ENCODE measurements at places on chromosomes 3 and 15.
A peak's percentile ranks its signal among the peaks of the same experiment; 100 is the strongest.

GRCh38 chr3:69020424-69020823 is 6.9 kb upstream of the EOGT start:
- DNase-seq, result no peak

- no peak for DNase-seq
These were observed 28.1 kb upstream of the KBTBD12 start for GRCh38 chr3:127886956-127887231.

DNA sequence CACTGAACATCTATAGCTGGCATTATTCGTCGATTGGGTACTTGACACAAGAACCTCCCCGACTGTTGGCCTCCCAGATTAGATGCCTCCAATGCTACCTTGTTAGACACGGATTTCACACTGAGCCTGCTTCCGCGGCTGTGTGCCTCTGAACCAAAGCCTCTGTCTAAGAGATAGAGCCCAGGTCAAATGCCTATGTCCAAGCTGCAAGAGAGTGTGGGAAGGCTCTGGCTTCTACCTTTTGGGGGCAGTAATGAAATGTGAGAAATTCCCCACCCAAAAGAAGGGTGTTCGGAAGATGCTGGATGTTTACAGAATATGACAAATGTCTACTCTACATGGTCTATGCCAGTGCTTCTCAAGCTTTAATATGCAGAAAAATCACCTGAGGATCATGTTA is 2.0 kb upstream of the RPUSD2 start:
- DNase-seq, result no peak

- DNase-seq, result no peak
These were observed 9.2 kb downstream of the CTXND1 start for GRCh38 chr15:80242802-80243201.

DNA sequence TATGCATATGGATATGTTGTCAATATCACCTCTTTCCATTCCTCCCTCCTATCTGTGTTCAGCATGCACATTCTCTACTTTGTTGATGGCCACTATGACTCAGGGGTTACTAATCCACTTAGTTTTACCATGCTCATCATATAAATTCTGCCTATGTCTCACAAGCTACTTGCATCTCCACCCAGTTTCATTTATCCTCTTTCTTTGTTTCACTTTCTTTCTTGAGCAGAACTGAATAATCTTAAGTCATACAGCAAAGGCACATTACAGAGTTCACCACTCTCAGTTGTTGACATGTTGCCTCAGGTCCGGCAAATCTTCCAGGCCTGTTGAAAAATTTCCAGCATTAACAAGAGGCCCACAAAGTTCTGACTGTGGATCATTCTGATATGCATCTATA is 71.5 kb downstream of the SSR3 start:
- peak; percentile 14 for DNase-seq

- no peak for DNase-seq
These were observed 49.2 kb upstream of the RAD18 start for GRCh38 chr3:9012521-9012920.

DNA sequence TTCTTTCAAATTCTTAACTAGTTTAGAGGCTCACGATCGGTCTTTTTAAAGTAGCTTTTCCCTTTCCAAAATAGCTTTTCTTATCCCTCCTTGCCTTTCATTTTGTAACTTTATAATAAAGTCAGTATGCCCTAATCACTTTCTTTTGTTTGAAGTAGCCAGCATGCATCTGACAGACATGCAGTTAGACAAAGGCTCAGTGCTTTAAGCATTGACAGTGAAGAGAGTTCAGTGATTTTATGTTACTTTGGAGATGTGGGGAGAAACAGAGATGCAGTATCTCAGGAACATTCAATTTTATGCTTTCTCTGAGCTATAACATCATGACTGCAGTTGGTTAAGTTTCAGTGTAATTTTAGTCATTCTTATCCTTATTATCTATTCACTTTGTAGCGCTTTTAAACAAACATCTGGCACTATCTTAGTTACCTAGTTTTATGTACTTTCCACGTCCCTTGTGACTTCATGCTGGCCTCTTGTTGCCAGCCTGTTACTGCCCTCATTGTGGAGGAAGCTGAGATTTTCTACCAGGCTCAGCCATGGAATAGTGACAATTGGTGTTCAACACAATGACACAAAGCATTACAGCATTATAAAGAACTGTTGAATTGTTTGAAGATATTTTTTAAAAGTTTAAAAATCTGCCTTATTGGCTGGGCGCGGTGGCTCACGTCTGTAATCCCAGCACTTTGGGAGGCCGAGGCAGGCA is 90.3 kb downstream of the AKAP13 start:
- DNase-seq, result no peak

GRCh38 chr15:63065262-63066221 is 23.0 kb downstream of the TPM1 start:
- no peak for DNase-seq

GRCh38 chr15:59369597-59369996 is 3.1 kb downstream of the MYO1E start:
- no peak for DNase-seq

DNA sequence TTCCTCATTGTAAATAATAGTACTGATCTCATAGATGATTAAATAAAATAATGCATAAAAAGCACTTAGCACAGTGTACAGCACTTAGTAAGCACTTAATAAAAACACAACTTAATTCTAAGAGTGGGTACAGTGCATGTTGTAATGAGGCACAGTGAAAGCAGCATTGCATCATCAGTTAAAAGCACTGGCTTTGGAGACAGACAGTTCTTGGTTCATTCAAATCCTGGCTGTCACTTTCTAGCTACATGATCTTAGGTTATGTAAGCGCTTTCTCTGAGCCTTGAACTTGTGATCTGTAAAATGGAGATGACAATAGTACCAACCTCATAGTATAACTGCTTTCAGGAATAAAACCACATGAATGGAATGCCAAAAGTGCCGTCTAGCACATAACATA is 151.5 kb downstream of the DPH6 start:
- DNase-seq, result no peak

GRCh38 chr15:41465822-41466421 is 27.8 kb upstream of the ITPKA start:
- no peak for DNase-seq

- no peak for DNase-seq
These were observed 11.3 kb upstream of the P2RY12 start for GRCh38 chr3:151395806-151396205.

DNA sequence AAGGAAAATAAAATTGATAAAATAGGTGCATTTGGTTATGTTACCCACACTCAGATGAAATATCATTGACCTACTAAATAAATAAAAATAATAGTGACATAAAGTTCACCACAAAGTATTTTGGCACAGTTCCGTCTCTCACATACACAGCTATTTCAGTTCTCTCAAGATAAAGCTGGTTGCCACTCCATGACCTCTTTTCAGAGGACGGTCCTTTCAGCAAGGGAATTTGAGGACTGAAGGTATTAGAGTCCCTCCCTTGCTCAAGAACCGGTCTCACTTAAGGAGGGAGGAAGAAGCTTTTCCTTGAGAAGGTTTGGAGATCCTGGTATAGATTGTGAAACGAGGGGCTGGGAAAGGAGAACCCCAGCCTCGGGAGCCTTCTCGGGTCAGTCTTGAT is 285.5 kb upstream of the CFAP20DC start:
- DNase-seq, result no peak

- no peak for DNase-seq
These were observed 69.8 kb upstream of the ROBO2 start for GRCh38 chr3:76969996-76970615.

- DNase-seq, result no peak
These were observed 1159.6 kb downstream of the TBL1XR1 start for GRCh38 chr3:176037636-176038035.

DNA sequence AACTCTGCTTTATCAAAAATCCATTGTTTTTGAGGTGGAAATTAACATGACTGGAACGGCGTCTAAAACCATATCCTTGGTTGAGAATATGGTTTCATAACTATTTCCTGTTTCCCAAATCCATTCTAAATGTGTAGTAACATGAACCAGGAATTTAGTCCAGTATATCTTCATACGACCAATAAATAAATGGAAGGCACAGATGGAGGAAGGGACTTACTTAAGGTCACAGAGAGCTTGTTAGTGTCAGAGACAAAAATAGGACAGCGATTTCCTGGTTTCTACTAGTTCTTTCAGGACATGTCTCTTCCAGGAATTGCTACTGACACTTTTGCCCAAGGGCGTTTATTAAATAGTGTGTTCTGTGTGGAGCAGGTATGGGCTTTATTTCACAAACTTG is 41.2 kb downstream of the HES1 start:
- DNase-seq, result no peak

DNA sequence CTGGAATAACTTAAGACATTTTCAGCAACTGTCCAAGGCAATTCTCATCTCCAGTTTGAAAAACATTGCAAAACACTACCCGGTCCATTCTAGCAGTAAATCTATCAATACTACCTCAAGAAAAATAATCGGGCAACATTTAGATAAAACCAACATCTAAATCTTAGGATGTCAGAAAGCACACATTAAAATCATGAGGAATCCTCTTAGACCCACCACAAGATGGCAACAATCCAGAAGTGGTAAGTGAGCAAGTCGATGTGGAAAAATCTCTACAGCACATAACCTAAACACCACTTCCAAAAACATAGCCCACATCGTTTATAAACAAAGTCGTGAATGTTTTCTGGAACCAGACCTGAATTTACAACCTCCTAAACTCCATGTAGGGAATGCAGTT is 5.7 kb downstream of the PLCH1 start:
- no peak for DNase-seq

- peak; percentile 24 for DNase-seq
These were observed 755 bp downstream of the PTPN9 start for GRCh38 chr15:75578173-75578947.

GRCh38 chr15:65839354-65839901 is 29.9 kb upstream of the RAB11A start:
- no peak for DNase-seq

DNA sequence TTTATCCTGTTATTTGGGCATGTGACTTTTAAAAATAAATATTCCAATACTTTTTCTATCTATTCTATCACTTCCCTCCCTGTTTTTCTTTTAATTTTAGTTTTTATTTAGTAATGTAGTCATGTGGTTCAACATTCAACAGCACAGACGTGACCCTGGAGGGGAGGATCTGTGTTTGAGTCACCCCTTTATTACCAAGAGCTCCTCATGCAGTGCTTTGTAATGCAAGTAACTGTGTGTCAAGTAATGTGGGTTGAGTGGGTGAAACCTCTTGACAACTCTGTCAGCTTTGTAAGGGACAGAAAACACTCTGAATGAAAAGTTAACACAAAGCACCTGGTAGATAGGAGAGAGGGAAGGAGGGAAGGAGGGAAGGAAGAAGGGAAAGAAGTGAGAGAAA is 89.7 kb upstream of the FGF12 start:
- peak; percentile 13 for DNase-seq

DNA sequence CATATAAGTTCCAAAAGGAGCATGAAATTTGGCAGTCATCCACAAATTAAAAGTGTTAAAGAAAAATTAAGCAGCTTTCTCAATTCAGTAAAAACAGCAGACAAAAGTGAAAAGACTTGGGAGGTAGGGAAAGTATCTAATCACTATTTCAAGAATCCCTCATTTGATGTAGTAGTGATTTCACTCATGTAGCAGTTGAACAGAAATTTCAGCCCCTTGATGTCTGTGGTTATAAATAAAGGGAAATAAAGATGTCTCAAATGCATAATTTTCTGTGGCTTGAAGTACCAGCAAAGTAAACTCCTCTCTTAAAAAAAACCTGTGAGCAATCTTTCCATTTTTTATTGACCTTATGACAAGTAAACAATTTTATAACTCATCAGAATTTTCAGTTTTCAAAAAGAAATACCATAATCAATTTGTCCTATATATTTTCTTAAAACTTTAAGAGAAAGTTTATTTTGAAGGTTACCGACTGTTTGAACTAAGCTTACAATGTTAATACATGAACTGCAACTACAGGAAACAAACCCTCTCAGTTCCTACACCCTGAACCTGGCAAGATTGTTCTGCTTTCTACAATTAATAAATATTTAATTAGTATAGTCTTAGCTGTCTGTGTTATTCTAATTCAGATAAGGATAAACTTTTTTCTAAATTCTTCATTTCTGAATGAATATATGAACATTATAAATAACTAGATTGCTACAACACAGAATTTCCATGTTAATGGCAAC is 94.2 kb downstream of the CBLB start:
- no peak for DNase-seq

- DNase-seq, result no peak
These were observed 1497.6 kb downstream of the OTOL1 start for GRCh38 chr3:162994165-162994564.

GRCh38 chr15:65355173-65355987 is 22.4 kb downstream of the IGDCC3 start:
- no peak for DNase-seq

- no peak for DNase-seq
These were observed 26.7 kb downstream of the SLC2A2 start for GRCh38 chr3:170999737-171000242.

GRCh38 chr15:65923264-65923663 is 54.0 kb downstream of the RAB11A start:
- no peak for DNase-seq

DNA sequence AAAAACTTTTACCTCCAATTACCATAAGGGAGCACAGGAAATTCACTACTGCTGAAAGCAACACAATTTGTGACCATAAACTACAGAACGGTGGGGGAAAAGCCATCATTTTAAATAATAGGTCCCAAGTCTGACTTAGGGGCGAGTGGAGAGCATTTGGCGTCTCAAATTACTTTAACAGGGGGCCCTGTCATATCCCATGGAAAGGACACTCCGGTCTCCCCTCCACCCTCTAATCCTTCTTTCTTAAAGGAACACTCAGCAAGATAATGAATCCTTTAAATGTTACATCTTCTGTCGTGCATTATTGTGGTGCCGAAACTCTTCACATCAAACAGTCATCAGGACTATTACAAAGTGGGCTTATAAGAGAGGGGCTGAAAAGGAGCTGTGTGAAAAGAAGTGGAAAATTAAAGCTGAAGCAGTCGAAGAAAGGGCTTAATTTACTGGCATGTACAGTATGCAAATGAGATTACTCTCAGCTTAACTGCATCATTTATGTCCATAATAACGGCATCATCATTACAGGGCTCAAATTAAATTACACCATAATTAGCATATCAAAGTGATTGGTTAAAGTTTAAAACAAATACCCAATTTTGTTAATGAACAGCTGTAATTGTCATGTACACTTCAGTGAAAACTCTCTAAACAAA is 342.2 kb downstream of the FOXP1 start:
- DNase-seq, result no peak
